ENCODE measurements at places on chromosomes 1 and 21. TPM values are rescaled to one million over a fixed set of nuclear protein-coding genes. Genes with fewer than 3 reads are reported as not detected.

DNA sequence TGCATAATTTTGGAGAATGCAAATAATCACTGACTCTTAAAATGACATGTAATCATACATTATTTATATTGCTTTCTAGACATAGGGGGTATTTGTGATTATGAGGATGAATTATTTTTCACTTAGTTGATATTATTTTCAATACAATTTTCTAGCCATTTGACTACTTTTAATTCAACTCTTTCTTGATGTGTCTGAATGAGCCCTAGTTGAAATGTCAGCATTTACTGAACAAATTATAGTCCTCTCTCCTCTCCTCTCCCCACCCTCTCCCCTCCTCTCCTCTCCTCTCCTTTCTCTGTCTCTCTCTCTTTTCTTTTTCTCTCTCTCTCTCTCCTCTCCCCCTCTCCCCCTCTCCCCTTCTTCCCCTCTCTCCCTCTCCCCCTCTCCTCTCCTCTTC is 194.6 kb downstream of the GPR52 start:
- no peaks in the 10 kb centered on the region for H3K27me3 ChIP-seq
- no peak overlapping the region for H3K4me3 ChIP-seq

GRCh38 chr1:155320661-155321617 is at the start of gene RUSC1:
Gene RUSC1 (plus strand): TSS chr1:155320894. CDS start chr1:155321774, 880 bp downstream.
- H3K36me3 ChIP-seq, result peaks cover 37% of the 10 kb centered on the region
- H3K27me3 ChIP-seq, result no peaks in the 10 kb centered on the region
- peaks cover 53% of the 10 kb centered on the region for H3K4me1 ChIP-seq
- H3K27ac ChIP-seq, result peak within 1 kb of the TSS; percentile 1

- H3K27me3 ChIP-seq, result no peaks in the 10 kb centered on the region
- peaks cover 19% of the 10 kb centered on the region for H3K4me1 ChIP-seq
- H3K4me3 ChIP-seq, result no peak overlapping the region
- no peak overlapping the region for H3K27ac ChIP-seq
Measured at GRCh38 chr1:226304291-226304955, 4.5 kb downstream of the LIN9 start.

- no peak overlapping the region for H3K4me3 ChIP-seq
- H3K27ac ChIP-seq, result no peak overlapping the region
- peaks cover 32% of the 10 kb centered on the region for H3K36me3 ChIP-seq
- H3K4me1 ChIP-seq, result no peaks in the 10 kb centered on the region
- no peak for DNase-seq
Measured at GRCh38 chr1:235749755-235750300, 100.2 kb upstream of the GNG4 start.

The ST6GALNAC3 gene
- total RNA-seq, result not detected

The LRRC53 gene
- total RNA-seq, result not detected
